Stimulated activated CD8-positive, alpha-beta memory T cell treated with anti-CD3 and anti-CD28 coated beads, Interleukin-2, amount 100 ng/mL, for 1 hour (primary cell): ENCODE measurements at places on chromosomes 6 and 20.

DNA sequence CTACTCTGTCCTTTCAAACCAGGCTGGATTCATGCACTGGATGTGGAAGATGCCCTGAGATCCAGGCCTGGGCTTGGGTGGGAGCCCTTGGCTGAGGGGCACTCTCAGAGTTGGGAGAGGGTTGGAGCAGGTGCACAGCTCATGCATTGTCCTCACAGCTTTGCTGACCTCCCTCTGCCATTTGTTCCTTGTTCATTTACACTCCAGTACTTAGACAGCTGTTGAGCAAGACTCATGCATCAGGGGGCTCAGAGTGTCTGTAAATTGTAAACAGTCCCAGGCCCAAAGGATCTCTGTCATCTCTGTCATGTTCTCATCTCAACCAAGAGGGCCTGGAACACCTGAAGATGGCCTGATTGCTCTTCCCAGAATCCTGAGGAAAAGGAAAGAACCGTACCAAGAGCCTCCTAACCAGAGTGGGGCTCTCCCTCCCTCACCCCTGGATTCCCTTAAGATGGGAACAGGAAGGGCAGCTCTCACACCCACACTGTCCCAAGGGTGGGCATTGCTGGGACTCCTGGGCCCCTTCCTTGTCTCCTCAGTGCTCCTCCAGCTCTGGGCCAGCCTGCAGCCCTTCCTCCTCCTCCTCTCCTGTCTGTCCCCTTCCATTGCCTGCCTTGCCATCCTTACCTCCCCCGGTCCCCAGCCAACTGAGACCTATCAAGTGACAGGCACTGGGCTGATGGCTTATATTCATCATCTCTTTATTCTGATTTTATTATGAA lies 132.9 kb downstream of the FOXO3 start:
- no peak for DNase-seq

GRCh38 chr6:19830171-19830570 lies 7.0 kb upstream of the ID4 start:
- no peak for DNase-seq

DNA sequence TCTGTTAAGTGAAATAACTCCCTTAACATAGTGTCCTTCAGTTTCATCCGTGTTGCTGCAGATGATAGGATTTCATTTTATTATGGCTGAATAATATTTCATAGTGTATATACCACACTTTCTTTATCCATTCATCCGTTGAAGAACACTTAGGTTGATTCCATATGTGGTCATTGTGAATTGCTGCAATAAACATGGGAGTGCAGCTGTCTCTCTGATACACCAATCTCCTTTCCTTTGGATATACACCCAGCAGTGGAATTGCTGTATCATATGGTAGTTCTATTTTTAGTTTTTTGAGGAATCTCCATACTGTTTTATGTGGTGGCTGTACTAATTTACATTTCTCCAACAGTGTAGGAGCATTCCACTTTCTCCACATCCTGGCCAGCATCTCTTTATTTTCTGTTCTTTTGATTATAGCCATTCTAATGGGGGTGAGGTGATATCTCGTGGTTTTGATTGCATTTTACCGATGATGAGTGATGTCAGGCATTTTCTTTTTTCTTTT lies 193.2 kb downstream of the SLC16A10 start:
- DNase-seq, result no peak

GRCh38 chr6:161200610-161201370 lies 73.1 kb downstream of the AGPAT4 start:
- no peak for DNase-seq

DNA sequence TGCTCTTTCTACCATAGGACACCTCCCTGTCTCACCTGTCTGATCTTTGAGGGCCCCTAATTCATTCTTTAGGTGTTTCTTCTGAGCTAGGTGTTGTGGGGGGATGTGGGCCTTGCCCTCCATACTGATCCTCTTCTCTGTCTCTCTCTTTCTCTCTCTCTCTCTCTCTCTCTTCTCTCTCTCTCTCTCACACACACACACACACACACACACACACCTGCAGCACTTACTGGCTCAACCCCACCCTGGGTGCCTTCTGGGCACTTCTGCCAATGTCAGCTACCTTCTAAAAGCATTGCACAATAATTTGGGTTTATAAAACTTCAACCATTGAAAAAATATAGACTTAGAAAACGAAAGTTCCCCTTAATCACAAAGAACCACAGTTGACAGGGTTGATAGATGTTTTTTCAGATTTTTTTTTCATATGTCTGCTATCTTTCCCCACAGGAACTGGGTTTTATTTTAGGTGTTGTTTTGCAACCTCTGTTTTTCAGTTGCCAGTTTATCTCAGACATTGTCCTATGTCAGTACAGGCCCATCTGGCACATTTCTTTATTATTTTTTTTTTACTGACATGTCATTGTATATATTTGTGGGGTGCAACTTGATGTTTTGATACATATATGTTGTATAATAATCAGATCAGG lies 28.1 kb downstream of the PKIG start:
- no peak for DNase-seq

DNA sequence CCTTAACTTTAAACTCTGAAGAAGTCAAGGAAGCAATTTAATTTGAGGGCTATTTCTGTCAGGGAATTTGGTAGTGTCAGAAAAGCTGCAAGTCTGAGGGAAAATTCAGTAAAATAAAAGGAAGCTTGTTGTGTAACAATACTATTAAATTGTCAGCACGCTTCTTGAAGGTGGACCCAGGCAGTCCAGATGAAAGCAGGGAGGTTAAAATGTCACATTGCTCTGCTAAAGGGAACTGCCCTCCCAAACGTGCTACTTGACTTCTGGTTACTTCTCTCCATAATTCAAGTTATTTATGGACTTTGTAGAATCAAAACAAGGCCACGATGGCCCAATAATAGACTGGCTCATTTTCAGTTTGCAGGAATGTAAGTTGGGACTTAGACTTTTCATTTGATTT lies 28.2 kb upstream of the ARMC2 start:
- DNase-seq, result no peak

DNA sequence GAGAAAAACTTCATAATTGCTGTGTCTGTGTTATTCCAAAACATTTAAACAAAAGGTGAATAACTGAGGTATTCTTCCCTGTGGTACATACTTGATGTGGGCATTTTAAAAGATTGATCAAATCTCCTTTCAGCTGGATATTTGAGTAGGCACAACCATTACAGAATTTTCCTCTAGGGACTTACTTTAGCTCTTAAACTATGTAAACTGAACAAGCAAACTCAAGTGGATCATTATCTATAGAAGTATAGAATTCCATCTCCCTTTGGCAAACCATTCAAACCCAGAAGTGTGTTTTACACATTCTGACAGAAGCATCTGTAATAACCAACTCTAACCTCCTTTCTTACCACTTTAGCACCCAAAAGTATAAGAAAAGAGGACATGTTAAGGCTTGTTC lies 241.4 kb downstream of the ESR1 start:
- DNase-seq, result no peak

DNA sequence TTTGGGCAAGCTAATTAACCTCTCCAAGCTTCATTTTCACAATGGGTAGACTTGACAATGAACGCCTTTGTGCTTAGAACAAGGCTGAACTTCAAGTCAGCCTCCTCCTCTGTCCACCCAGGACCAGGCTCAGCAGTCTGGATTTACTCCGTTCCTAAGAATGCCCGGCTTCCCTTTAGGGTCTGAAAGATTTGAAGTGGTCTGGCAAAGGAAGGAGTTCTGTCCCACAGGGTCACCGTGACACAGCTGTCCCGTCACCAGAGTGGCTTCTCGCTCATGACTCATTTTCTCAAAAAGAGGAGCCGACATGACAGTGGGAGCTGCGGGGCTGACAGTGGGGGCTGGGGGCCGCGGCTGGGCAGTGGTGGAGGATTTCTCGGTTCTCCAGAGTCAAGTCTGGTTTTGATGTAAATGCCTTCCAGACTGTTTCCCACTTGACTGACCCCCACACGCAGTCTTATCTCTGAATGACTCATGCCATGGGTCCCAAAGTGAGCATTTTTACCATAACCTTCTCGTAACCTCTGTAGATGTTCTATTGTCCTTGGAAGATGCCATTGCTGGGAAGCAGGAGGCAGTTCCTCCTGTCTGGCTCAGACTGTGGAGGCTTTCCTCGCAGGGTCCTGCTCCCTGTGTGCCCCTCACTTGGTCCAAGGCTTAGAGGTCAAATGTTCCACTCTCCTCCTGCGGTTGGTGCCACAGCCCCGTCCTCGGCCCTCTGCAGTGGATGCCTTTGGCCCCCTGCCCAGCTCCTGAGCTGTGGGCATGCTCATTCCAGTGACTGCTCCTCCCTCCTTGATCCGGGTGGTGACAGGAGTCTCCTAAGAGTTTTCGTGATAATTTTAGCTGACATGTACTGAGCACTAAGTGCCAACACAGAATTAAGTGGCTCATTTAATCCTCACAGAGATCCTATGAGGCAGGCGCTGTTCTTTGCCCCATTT lies 253.1 kb downstream of the FNDC1 start:
- DNase-seq, result no peak

GRCh38 chr6:107654764-107655163 lies 164.8 kb downstream of the SOBP start:
- DNase-seq, result no peak

GRCh38 chr6:12637960-12638641 lies 78.5 kb upstream of the PHACTR1 start:
- no peak for DNase-seq

DNA sequence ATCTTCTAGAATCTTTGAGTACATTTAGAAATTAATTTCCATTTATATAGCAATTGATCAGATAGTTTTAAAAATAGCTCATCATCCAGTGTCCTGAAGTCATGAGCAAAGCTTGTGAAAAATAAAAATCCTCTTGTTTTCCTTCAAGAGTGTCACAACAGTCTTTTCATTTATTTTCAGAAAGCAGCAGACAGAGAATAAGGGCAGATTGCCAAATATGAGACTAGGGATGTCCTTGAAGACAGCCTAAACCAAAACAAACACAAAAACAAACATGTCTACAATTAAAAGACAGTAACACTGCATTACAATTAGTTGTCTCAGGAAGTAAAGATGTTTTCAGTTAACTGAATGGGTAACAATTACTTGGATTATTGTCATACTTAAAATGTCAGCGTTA lies 682.8 kb downstream of the TFAP2A start:
- DNase-seq, result no peak

DNA sequence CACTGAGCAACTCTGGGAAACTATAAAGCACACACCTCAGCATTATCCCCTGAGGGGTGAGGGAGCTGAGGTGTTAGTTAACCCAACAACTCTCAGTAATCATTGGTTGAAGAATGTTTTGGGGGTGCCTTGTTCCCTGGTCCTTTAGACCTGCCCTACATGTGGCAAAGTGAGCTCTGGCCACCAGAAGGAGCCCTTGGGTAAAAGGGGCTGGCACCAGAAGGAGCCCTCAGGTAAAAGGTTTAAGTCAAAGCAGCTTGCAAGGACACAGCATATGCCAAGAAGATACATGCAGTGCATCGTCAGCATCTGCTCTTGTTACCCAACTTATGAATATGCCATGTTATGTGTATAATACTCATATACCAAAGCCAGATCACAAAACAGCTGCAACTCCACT lies 1081.7 kb downstream of the KIF16B start:
- no peak for DNase-seq

GRCh38 chr6:128573036-128573435 lies 52.6 kb upstream of the PTPRK start:
- DNase-seq, result no peak

DNA sequence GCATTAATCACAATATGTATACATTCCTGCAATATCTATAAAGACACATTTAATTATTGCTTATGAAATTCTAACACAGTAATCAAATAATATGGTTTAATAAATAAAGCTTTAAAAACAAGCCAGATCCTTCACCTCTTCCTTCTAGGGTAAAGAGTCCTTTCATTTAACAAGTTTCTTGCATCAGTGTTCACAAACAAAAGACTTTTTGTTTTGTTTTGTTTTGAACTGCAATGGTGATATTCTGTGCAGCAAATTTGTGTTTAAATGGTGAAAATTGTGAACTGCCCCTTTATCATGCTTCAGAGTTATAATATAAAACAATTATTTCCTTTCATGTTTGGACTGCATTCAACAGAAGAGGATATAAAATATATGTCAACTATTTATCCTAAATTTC lies 177.3 kb downstream of the EPHA7 start:
- no peak for DNase-seq

DNA sequence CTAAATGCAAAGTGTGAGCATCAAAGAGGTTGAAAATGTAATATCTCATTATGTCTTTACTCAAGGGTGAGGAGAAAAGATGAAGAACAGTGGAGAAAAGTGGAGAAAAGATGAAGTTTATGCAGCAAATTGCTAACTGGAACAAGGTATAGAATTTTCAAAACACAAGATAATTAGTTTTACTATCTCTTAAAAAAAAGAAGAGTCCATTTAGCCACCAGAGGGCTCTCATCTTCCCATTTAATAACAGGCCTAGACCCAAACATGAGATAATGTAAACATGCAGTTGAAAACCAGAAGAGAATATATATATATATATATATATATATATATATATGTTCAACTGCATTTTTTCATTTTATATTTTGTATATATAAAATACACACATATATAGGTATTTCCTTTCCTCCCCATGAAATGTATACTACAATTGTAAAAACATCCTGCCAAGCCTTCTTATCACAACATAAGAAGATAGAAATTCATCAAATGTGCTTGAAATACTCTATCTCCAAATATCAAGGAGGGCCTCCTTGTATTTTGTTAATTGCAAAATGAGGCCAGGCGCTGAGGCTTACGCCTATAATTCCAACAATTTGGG lies 78.4 kb downstream of the ADTRP start:
- no peak for DNase-seq

DNA sequence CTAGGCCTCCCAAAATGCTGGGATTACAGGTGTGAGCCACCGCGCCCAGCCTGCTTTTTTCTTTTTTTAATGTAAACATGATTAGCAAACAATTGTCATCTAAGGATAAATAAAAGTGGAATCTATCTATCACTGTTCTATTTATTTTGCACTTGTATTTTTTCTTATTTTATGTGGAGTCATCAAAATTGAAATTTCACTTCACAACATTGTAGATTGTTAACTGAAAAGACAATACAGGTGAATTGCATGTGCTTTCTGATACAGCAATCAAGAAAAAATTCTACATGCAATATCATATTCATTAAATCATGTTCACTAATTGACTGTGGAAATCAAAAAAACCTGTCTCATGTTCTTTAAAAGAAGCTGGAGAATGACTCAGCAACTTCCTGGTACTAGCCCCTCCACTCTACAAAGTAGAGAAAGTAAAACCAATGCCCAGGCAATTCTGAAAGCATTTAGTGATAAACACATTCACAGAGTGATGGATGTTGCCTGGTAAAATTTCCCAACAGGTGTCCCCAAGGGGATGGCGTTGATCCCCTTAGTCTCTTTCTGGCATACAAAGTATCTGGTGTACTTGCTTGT lies 10.7 kb upstream of the RFX6 start:
- DNase-seq, result no peak
